ENCODE measurements at places on chromosomes 3 and 15.

GRCh38 chr3:162992741-162993140 lies 1496.1 kb downstream of the OTOL1 start:
- DNase-seq = no peak

GRCh38 chr3:78905700-78906099 lies 862.1 kb downstream of the ROBO1 start:
- DNase-seq = no peak

DNA sequence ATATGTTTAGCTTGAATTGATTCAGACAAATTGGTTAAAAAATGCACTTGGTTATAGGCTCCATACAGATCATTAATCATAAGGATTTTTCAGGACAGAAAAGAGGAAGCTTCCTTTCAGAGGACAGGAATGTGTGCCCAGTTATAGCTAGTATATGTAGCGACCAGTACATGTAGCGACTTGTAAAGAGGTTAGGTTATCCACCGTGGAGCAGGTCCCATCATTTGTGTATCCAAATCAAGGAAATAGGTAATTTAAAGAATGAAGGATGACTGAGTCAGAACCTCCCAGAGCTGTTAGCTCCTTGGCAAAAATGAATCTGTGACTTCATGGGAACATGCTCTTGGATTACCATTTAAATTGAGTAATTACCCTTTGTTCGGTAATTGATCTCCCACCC lies 15.8 kb upstream of the P2RY12 start:
- DNase-seq = no peak

GRCh38 chr15:78880242-78880533 lies 7.5 kb downstream of the MORF4L1 start:
- DNase-seq = no peak

DNA sequence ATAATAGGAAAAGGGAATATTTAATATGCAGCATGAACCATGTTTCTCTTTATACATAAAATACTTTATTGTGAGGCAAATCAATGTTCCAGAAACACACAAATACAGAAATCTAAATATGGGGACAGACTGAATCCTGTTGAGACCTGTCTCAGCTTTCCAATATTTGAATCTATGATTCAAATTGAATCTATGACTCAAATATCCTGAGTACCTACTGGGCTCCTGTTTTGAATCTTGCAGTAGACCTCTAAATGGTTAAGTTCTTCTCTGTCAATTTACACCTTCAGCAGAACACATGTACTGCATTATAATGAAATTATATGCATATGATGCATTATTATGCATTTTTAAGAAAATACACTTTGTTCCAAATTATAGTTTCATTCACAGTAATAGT lies 143.2 kb upstream of the PLXND1 start:
- DNase-seq = no peak

Measured in Kasumi-1 (cell line).